ENCODE measurements at places on chromosomes 4 and X.

- DNase-seq = no peak
Measured at GRCh38 chr4:179989975-179990374, 2253.2 kb upstream of the TENM3 start.

- no peak for DNase-seq
Measured at GRCh38 chr4:151784706-151785105, 23.9 kb upstream of the GATB start.

DNA sequence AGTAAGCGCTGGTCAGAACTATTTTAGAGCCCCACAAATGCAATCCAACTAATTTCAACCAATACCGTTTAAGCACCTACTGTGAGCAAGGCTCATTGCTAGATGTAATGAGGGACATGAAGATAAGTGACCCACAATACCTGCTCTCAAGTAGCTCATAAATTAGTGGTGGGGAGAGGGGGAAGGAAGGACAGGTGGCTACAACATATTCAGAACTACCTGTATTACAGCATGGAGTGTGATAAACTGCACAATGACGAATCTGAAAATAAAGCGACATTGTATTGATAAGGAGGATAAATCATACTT lies 311.6 kb upstream of the DIAPH2 start:
- no peak for DNase-seq

GRCh38 chr4:8774071-8774470 lies 97.6 kb downstream of the HMX1 start:
- DNase-seq = no peak

GRCh38 chrX:117860517-117860916 lies 256.1 kb downstream of the KLHL13 start:
- DNase-seq = no peak

DNA sequence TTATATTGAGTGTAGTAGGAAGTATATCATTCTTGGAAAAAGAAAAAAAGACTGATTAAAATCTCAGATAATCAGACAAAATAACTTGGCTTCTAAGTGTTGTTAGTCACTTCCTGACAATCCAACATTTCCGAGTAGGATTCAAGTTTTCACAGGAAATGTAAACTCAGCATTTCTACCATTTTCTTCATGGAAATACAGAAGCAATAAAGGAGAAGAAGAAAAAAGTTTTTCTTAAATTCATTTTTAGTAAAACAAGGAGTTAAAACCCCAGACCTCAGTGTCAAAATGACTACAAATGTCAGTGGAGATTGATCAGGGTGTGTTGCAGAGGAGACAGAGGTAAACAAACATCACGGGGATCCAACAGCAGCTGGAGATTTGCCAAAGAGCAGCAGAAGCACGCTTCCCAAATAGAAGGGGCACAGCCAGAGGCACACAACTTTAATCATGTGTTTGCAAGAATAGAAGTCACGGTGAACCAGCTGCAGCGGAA lies 129.3 kb upstream of the FAM9B start:
- no peak for DNase-seq

GRCh38 chr4:174214101-174214878 lies 69.2 kb downstream of the FBXO8 start:
- no peak for DNase-seq

GRCh38 chr4:146033149-146033548 lies 94.5 kb upstream of the ZNF827 start:
- DNase-seq = no peak

- no peak for DNase-seq
Measured at GRCh38 chrX:32293962-32294700, 917.2 kb downstream of the DMD start.

DNA sequence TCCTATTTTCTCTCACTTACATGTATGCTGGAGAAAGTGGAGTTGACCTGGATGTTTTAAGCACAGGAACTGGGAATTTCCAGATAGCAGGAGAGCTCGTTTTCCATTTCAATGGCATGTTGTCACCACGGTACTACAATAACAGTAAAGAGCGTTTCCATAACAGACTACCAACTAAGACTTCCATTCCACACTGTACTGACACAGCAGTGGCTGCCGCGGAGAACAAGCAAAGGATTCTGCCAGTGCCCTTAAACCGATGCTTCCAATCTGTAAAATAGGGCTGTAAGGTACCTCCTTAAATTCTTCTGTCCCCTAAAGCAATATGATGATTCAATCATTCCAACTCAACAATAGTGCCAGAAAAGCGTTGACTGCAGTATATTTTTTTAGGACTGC lies 143.9 kb downstream of the KLHL13 start:
- DNase-seq = no peak

DNA sequence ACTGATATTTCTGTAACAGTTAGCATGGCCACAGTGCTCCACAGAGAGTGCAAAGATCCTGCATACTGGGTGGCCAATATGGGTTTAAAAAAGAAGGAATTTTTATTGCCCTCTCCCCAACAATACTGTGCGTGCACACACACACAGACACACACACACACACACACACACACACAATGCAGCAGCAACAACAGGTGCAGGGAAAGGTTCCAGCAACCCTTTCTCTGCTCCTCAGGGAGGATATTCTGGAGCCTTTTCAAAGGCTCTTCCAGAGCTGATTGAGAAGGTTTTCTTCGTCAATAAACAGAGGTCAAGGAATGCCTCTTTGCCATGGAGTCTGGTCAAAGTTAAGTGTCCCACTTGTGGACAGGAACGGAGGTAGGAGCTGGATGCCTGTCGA lies 84.8 kb upstream of the ZFP42 start:
- DNase-seq = no peak
